ENCODE measurements at places on chromosomes 1 and 21. TPM values are rescaled to one million over a fixed set of nuclear protein-coding genes. Genes with fewer than 3 reads are reported as not detected.
A peak's percentile ranks its signal among the peaks of the same experiment; 100 is the strongest.

DNA sequence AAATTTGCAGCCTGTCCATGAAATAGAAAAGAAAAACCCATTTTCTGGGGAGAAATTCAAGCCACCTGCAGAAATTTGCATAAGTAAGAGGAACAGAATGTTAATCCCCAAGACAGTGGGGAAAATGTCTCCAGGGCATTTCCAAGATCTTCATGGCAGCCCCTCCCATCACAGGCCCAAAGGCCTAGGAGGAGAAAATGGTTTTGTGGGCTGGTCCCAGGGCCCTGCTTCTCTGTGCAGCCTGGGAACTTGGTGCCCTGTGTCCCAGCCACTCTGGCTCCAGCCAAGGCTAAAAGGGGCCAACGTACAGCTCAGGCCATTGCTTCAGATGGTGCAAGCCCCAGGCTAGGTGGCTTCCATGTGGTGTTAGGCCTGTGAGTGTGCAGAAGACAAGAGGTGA is 155.6 kb downstream of the PRDM2 start:
- no peak for DNase-seq

- no peak for DNase-seq
Measured at GRCh38 chr21:33871171-33871570, 44.4 kb downstream of the ATP5PO start.

DNA sequence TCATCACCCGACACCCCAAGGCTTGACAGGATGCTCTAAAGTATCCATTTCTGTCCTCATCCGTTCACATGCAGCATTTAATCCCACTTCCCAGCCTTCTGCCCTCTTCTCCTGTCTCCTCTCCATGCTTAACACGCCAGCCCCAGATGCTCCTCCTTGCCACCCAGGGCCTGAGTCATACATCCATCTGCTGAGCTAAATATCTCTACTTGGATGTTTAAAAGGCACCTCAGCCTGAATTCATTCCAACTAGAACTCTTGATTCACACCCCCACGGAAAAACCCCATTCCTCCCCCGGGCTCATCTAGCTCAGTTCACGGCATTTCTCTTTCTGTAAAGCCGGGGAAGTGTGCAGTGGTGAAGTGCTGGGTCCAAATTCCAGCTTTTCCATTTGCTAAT is 27.7 kb downstream of the TEX35 start:
- no peak for DNase-seq

GRCh38 chr1:61344696-61345095 is 262.3 kb downstream of the NFIA start:
- no peak for DNase-seq

DNA sequence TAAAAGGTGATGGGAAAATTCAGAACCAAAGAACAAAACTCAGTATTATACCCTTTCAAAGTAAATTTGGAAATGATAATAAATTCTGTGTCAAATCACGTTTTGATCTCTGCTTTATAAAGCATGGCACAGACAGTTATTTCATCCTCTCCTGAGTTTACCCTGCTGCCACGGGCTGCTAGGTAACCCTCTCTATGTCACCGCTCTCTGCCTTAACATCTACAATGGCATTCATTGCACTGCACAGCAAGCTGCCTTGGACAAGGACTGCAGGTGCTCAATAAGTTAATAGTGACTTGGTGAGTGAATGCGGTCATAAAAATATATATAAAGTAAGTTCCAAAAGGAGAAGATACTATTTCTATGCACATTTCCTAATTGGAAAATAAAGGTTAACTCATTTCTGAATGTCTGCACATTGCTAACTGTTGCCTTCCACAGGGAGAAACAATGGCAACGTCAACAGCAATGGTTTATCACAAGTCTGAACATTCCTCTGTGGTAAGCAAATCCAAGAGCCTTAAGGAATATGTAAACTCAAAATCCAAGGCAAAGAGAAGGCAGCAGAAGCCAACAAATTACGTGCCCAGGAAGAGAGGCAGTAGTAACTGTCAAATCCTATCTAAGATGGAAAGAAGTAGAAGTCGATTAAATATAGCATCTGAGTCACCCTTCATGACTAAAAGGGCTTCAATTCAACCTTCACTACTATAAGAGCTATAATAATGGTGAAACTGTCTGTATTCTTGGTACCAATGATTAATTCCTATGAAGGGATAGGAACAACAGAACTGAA is 19.4 kb downstream of the FYB2 start:
- DNase-seq: no peak

DNA sequence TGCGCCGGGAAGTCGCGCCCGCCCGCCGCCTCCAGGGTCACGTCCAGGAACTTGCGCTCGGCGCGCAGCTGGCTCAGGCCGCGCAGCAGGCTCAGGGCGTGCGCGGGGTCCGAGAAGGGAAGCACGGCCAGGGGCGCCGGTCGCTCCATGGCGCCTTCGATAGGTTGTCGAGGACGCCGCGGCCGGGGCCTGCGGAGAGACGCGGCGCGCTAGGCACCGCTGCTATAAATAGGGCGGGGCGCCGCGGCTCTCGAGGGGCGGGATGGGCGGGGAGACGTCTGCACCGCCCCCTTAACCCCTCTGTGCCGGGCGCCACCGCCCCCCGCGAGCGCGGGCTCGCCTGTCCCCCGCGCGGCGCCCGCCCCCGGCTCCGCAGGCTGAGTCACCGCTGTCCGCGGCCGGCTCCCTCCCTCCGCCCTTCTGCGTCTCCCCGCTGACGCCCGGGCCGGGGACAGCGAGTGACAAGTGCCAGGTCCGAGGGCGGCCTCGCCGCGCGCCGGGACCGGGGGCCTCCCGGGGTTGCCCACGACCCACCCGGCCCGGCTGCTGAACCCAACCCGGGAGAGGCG is at the start of gene KLHL21:
TSS of gene KLHL21 (minus strand) at position 201 of the 569 bp plus-strand sequence. CDS start at position 149, 52 bp downstream.
- peak; percentile 86 for DNase-seq

- no peak for DNase-seq
Measured at GRCh38 chr1:79811173-79811572, 804.6 kb upstream of the ADGRL4 start.

DNA sequence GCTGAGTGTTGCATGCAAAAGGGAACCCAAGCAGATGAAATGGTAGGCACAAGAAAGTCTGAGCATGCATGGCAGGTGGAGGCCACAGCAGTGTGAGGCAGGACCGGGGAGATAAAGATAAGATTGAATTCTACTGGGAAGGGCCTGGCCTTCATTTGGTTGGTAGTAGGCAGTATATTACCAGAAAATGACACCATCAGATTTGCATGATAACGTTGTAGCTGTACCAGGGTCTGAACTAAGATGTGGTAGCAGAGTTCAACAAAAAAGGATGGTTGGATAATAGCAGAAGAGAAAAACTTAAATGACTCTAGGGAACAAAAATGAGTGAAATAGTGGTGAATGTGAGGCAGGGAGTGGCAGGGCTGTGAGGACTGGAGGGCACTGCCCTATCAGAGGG is 75.6 kb upstream of the DNAJC6 start:
- no peak for DNase-seq

- no peak for DNase-seq
Measured at GRCh38 chr1:113534875-113535274, 144.6 kb downstream of the MAGI3 start.

- no peak for DNase-seq
Measured at GRCh38 chr21:14046401-14046800, 164.4 kb downstream of the LIPI start.

- no peak for DNase-seq
Measured at GRCh38 chr1:242447689-242448088, 76.8 kb downstream of the PLD5 start.

GRCh38 chr1:154499446-154499845 is 2.6 kb upstream of the TDRD10 start:
- no peak for DNase-seq

DNA sequence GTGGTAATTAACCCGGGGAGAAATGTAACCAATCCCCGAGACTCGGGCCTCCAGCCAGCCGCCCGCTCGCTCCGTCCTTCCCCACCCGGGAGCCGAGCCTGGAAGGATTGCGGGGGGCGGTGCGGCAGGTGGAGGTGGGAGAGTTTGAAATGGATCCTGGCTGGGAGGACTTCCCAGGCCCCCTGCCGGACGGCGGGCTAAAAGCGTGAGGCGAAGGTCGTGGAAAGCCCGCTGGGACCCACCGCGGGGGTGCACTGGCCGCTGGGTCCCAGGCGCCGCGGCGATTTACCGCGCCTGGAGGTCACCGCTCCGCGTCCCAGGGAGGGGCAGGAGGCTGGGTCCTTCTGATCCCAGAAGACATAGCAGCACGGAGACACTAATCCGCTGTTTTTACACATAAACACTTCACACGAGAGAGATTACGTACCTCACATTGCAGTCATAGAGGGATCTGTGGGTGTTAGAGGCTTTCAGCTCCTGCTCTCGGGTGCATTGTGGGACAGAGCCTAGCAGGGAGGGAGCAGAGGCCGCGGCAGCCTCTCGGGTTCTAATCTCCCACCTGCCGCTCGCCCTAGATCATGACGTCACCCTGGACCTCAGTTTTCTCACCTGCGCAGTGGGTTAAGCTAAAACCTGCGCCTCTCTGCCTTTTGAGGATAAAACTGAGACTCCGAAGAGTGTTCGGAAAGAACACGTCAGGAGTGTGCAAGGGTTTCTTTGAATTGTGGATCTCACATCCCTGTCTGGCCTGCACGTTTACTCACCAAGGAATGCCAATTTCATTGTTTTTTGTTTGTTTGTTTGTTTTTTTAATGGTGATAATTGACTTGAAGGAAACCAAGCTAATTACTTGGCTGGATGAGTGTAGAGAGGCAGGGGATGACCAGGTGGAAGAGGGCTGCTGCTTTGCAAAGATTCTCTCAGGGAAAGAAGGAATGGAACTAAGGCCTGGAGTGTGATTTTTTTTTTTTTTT is 17.1 kb upstream of the TMEM9 start:
- peak; percentile 66 for DNase-seq

DNA sequence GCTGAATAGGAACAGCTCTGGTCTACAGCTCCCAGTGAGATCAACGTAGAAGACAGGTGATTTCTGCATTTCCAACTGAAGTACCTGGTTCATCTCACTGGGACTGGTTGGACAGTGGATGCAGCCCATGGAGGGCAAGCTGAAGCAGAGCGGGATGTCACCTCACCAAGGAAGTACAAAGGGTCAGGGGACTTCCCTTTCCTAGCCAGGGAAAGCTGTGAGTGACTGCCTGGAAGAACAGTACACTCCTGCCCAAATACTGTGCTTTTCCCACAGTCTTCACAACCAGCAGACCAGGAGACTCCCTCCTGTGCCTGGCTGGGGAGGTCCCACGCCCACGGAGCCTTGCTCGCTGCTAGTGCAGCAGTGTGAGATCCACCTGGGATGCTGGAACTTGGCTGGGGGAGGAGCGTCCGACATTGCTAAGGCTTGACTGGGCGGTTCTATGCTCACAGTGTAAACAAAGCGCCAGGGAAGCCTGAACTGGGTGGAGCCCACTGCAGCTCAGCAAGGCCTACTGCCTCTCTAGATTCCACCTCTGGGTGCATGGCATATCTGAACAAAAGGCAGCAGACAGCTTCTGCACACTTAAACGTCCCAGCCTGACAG is 14.7 kb downstream of the CR1L start:
- no peak for DNase-seq

SOAT1 gene
- total RNA-seq: 40.7 TPM

BRDT gene
- total RNA-seq: not detected

LAPTM5 gene
- total RNA-seq: 248 TPM

SLC22A15 gene
- total RNA-seq: 0.16 TPM

ITGB2 gene
- 151 TPM for total RNA-seq

CASQ1 gene
- not detected for total RNA-seq
